Activated CD8-positive, alpha-beta memory T cell treated with anti-CD3 and anti-CD28 coated beads for 1 hour (primary cell): ENCODE measurements at places on chromosomes 12 and 14.

DNA sequence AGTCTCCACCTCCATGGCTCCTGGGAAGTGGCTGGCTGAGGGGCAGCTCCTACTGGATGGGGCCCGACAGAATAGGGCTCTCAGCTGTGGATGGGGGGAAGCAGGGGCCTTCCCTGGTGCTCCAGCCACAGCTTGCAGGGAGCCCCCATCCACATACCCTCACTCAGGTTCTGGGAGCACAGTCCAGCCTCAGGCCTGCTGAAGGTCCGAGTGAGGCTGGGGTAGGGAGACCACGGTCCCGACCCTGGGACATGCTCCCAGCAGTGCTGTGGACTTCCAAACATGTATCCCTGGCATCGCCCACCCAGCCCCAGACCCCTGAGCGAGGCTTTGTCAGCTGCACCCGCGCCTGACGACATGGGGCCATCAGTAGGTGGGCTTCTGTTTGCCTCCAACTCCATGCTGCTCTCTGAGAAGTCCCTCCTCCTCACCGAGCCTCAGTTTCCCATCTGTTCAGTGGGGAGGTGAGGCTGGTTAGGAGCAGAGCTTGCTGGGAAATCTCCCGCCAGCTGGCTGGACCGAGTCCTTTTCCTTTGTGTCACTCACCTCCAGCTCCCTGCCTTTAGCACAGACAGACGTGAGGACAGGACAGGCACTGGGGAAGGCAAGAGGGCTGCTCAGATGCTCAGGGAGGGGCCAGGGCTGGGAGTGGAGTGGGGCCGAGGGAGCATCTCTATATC is 9.1 kb upstream of the ATG101 start:
- peak; percentile 39 for DNase-seq

- DNase-seq, result no peak
Measured at GRCh38 chr14:78278464-78279250, 108.5 kb downstream of the NRXN3 start.

DNA sequence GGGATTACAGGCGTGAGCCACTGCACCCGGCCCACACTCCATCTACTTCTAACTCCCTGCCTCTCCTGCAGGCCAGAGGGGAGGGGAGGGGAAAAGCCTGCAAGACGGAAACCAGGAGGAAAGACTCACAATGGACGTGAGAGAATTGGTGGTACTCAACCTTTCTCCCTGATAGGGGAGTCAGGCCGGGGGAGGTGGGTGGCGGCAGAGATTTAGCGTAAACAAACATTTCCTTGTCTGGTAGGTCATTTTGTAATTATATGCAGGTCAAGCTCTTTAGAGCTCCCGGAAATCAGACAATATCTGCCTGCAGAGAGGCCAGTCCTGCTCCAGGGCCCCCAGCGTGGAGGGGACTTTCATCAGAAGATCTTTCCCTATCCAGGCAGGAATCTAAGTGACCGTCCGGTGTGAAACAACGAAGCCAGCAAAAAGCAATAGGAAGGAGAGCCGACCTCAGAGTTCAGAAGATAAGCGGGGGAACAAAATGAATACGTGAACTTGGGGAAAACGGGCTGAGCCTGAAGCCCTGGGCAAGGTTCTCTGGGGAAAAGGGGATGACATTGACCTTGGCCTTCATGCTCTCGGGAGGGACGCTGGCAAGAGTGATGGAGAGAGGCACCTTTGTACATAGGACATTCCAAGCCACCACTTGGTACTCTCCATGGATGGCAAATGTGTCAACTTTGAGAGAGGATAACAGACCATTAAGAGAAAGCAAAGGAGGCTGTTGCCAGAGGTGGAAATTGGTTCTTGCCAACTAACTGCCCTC is 62.3 kb downstream of the SPRING1 start:
- no peak for DNase-seq

DNA sequence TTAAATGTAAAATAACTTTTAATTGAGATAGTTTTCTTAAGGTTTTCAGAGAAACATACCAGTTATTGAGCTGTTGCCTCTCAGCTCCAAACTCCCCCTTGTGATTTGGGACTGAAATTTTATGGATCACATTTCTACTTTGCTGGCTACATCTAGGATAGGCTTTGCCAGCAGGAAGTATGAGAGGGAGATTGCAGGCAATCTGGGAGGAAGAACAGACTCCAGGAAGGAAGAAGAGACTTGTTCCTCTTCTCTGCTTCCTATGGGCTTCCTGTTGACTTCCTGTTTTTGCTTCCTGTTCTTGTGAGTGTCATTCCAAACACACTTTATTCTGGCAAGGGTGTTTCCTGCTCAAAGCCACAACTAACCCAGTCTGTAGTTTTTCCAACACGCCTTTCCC is 312.9 kb downstream of the ITPR2 start:
- DNase-seq, result no peak

GRCh38 chr12:52527121-52527800 is 7.1 kb upstream of the KRT5 start:
- DNase-seq, result no peak

- no peak for DNase-seq
Measured at GRCh38 chr14:75662966-75663365, 1.9 kb downstream of the TTLL5 start.

DNA sequence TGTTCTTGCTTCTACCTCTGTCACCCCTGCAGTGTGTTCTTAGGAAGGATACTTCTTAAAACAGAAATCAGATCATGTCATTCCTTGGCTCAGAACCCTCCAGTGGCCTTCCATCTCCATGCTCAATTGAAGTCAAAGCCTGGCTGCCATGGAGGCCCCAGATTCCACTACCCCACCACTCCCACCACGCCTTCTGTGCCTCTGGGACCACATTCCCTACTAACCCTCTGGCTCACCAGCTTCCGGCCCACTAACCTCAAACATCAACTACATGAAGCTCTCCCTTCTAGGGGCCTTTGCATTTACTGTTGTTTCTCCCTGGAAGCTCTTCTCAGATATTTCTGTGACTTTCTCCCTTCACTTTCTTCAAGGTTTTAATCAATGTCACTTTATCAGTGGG is 76.1 kb upstream of the REP15 start:
- no peak for DNase-seq

- no peak for DNase-seq
Measured at GRCh38 chr14:96806836-96807235, 9.7 kb downstream of the VRK1 start.

GRCh38 chr12:72133497-72134055 is 138.6 kb upstream of the TRHDE start:
- DNase-seq, result no peak

DNA sequence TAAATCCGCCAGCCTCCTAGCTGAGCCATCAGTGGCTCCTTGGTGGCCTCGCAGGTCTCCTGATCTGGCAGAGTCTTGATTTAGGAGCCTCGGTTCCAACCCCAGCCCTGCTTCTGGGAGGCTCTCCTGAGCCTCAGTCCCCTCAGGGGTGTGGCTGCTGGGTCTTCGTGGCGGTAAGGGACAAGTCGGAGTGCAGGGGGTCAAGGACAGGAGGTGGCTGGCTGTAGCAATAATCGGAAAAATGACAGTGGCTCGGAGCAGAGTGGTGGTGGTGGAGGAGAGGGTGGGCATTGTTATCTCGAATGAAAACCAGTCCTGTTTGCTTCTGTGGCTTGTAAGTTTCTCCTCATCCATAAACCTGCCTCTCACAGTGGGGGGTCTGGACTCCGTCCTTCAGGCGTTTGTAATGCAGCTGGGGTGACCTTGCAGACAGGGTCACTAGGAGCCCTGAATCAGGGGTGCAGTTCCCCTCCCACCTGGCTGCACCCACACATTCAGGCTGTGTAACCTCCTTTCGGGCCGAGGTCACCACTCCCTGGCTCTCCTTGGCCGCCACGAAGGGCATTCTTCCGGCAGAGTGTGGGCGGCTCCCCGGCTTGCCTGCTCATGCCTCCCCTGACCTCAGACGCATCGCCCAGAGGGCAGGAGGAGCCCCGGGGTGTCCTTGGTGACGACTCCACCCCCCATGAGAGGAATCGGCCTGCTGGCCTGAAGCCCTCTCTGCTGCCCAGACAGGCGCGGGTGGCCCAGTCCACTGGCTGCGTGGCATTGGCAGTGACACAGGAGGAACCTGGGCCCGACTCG is 8.1 kb downstream of the BCL7A start:
- DNase-seq, result no peak

DNA sequence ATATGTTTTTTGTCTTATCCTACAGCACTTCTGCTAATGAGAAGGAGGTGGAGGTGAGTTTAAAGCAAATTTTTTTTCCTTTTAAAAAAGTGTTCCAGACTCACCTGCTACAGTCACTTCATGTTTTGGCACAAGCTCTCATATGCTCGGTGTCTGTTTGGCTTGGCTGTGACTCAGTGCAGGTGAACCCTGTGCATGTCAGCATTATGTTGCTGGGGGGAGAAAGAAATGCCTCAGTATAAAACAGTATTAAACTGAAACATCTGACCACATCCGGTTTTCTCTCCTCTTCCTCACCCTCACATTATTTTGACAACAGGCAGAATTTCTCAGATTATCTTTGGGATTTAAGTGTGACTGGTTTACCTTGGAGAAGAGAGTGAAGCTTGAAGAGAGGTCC is 105.2 kb downstream of the DNAI7 start:
- DNase-seq, result no peak

DNA sequence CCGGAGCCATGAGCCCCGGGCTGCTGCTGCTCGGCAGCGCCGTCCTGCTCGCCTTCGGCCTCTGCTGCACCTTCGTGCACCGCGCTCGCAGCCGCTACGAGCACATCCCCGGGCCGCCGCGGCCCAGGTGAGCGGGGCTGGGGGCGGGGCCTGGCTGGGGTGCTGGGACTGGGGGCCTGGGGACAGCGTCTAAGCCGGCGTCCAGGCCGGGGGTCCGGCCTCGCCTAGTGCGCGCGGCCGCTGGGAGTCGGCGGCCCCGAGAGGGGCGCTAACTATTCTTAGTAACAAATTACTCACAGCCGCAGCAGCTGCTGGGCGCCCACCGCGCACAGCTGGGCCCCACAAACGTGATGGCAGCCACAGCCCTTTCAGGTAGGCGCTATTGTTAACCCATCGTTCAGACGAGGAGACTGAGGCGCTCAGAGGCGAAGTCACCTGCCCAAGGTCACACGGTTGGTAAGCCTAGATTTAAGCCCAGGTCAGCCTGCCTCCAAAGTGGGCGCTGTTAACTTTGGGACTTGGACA is 374 bp downstream of the CYP46A1 start:
- no peak for DNase-seq

DNA sequence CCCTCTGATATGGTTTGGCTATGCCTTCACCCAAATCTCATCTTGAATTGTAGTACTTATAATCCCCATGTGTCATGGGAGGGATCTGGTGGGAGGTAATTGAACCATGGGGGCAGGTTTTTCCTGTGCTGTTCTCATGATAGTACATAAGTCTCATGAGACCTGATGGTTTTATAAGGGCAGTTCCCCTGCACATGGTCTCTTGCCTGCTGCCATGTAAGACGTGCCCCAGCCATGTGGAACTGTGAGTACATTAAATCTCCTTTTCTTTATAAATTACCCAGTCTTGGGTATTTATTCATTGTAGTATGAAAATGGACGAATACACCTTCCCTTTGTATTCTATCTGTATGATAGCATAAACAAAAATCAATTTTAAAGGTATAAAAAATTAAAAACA is 333.4 kb upstream of the FBXO33 start:
- DNase-seq, result no peak

GRCh38 chr14:100741966-100742365 is 15.3 kb downstream of the DLK1 start:
- no peak for DNase-seq

GRCh38 chr14:96951511-96951910 is 154.3 kb downstream of the VRK1 start:
- no peak for DNase-seq

- DNase-seq, result no peak
Measured at GRCh38 chr14:61335671-61336275, 14.4 kb downstream of the PRKCH start.

GRCh38 chr14:79278798-79279644 is 932.3 kb downstream of the DIO2 start:
- no peak for DNase-seq

GRCh38 chr12:50934981-50935807 is 17.1 kb upstream of the HIGD1C start:
- no peak for DNase-seq

DNA sequence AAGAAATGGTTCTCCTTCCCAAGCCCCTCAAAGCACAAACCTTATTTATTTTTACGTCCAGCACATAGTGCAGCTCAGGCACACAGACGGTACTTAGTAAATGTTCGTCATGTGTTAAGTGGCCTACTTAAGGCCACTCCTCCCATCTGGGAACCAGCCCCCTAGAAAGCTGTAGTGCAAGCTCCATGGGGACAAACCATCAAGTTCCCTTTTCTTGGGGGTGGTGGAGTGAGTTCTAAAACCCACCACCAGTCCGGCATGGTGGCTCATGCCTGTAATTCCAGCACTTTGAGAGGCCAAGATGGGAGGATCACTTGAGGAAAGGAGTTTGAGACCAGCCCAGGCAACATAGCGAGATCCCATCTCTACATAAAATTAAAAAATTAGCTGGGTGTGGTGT is 49.4 kb downstream of the PITPNM2 start:
- DNase-seq, result no peak

DNA sequence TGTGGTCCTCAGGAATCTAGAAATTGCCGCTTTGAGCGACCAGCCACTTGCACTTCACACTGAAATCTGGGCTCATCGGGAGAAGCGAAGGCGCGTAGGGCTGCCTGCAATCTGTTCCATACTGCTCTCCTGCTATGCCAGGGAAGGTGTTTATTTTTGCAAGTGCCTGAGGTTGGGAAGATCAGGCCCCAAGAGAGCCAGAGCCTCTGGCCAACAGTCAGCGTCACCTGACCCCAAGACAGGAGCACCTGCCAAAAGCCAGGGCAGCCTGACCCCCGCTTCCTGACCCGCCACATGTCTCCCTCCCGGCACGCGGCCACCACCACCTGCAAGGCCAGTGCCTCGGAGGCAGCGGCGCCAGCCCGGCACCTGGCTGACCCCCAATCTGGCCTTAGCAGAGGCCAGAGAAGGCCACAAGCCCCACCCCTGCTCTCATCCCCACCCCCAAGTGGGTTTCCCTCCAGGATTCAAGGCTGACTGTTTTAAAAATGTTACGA is 94.4 kb downstream of the CHGA start:
- DNase-seq, result no peak

DNA sequence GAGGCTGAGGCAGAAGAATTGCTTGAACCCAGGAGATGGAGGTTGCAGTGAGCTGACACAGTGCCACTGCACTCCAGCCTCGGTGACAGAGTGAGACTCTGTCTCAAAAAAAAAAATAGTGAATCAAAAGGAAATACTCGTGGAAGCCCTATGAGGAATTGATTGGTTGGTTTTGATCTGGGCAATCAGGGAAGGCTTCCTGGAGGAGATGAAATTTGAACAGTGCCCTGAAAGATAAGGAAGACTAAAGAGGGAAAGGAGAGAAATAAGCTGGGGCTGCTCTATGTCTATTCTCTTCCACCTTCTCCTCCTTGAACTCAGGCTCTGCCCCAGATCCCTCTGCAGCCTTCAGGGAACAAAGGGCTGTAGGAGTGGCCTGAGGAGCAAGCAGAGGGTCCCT is 54.1 kb downstream of the IRF2BPL start:
- DNase-seq, result no peak

GRCh38 chr14:68075382-68076029 is 255.9 kb downstream of the RAD51B start:
- no peak for DNase-seq

GRCh38 chr12:6843118-6843902 is 2.6 kb downstream of the GNB3 start:
- DNase-seq, result no peak

GRCh38 chr12:93178154-93178878 is 199.4 kb upstream of the NUDT4 start:
- DNase-seq, result no peak

- DNase-seq, result no peak
Measured at GRCh38 chr12:3041558-3042164, 35.5 kb upstream of the TSPAN9 start.
